Epithelial cell of alveolus of lung (primary cell): ENCODE measurements at places on chromosomes 5 and 9. TPM values are rescaled to one million over a fixed set of nuclear protein-coding genes. Genes with fewer than 3 reads are reported as not detected.

The PTGES gene
- total RNA-seq, result 47.7 and 56.1 TPM in 2 replicates

The ANKRD20A1 gene
- total RNA-seq, result 0.13 TPM in 1 of 2 replicates, not detected in the other

The CYLC2 gene
- total RNA-seq, result not detected in 2 replicates

The CDC20B gene
- total RNA-seq, result under 0.01 TPM in 1 of 2 replicates, not detected in the other

The CDO1 gene
- total RNA-seq, result 7.1 and 13.0 TPM in 2 replicates

The ZBED3 gene
- 0.65 and 1.7 TPM in 2 replicates for total RNA-seq

The PLEKHG4B gene
- 0.39 TPM in 1 of 2 replicates, not detected in the other for total RNA-seq

The RNF224 gene
- not detected in 2 replicates for total RNA-seq

The PCDHGB5 gene
- 7.6 and 13.0 TPM in 2 replicates for total RNA-seq

The KCTD16 gene
- 0.40 and 1.7 TPM in 2 replicates for total RNA-seq

The TRPM3 gene
- total RNA-seq, result 0.13 and 0.32 TPM in 2 replicates

The GOLGA1 gene
- 7.2 and 8.9 TPM in 2 replicates for total RNA-seq

The NHP2 gene
- total RNA-seq, result 248 and 376 TPM in 2 replicates

The FOXD4L6 gene
- 1.4 TPM in 1 of 2 replicates, not detected in the other for total RNA-seq

The ANXA2R gene
- total RNA-seq, result 1.4 and 4.4 TPM in 2 replicates

The MARCHF6 gene
- 29.2 and 69.5 TPM in 2 replicates for total RNA-seq

The GCNT4 gene
- 0.32 and 0.65 TPM in 2 replicates for total RNA-seq

The BSPRY gene
- 0.26 TPM in 1 of 2 replicates, not detected in the other for total RNA-seq

The SLC6A3 gene
- not detected in 2 replicates for total RNA-seq

The SPATA31A3 gene
- not detected in 2 replicates for total RNA-seq

The GKAP1 gene
- 0.39 and 3.9 TPM in 2 replicates for total RNA-seq

The SNCB gene
- not detected in 2 replicates for total RNA-seq

The FGF10 gene
- total RNA-seq, result 0.13 and 40.6 TPM in 2 replicates

The DRD1 gene
- not detected in 2 replicates for total RNA-seq

The SUSD3 gene
- total RNA-seq, result 1.8 TPM in 2 replicates

The TAS2R1 gene
- total RNA-seq, result not detected in 2 replicates

The SAXO1 gene
- total RNA-seq, result not detected in 2 replicates

The TIMD4 gene
- not detected in 2 replicates for total RNA-seq

The SMC5 gene
- total RNA-seq, result 14.5 and 16.8 TPM in 2 replicates

The ADAMTS12 gene
- total RNA-seq, result 20.6 and 82.2 TPM in 2 replicates

The CCDC183 gene
- 1.1 TPM in 1 of 2 replicates, not detected in the other for total RNA-seq

The SLC36A2 gene
- not detected in 2 replicates for total RNA-seq

The C9orf153 gene
- total RNA-seq, result not detected in 2 replicates

The TTC1 gene
- 38.9 and 60.0 TPM in 2 replicates for total RNA-seq

The LPAR1 gene
- total RNA-seq, result 49.5 and 116 TPM in 2 replicates

The C9orf50 gene
- total RNA-seq, result 0.13 TPM in 1 of 2 replicates, not detected in the other

The SLC4A9 gene
- total RNA-seq, result not detected in 2 replicates

The GAS1 gene
- total RNA-seq, result 8.5 and 16.1 TPM in 2 replicates
